ENCODE measurements at places on chromosomes 3 and 15.

DNA sequence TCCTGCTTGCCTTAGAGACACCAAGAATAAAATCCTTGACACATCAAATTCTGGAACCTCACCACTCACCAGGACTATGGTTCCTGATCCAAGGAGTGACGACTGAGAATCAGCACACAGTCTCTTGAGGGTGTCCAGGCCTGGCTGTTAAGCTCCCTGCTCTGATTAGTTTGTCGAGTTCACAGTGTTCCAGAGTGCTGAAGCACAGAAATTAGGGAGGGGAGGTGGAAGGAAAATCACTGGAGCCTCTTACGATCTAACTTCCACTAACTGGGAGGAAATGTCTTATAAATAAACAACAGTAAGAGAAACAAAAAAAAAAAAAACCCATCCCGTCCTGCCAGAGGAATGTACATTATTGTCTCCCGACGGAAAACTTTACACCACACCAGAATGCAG, 330.2 kb downstream of the TIGIT start:
- DNase-seq: no peak

GRCh38 chr3:64533617-64534317, 154.0 kb downstream of the ADAMTS9 start:
- DNase-seq: peak; percentile 3

DNA sequence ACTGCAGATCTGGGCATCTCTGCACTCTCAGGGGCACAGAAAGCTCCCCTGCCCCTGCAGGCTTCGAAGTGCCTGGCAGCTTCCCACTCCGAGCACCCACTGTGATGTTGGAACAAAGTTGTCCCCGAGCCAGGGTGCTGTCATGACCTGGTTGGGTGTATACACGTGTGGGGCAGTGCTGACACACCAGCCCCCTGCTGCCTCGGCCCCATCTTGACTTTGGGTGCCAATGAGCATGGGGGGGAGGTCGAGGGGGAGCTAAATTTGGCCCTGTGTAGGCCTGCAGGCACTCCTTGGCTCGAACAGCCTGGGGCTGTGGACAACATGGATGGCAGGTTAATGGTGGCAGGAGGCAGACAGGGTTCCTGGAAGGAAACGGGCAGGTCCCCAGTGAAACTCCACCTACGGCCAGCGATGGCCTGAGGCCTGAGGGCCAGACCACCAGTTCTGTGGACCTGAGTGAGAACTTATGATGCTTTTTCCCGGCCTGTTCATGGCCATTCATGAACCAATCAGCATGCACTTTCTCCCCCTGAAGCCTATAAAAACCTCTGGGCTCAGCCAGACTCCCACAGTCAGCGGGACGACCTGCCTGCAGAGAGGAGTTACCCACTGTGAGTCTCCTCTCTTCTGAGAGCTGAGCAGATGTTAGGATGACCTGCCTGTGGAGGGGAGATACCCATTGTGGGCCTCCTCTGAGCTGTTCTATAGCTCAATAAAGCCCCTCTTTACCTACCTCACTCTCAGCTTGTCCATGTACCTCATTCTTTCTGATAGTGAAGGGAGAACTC, 1029.1 kb upstream of the GBE1 start:
- DNase-seq: no peak

- no peak for DNase-seq
Measured at GRCh38 chr15:74958320-74958907, 1.8 kb upstream of the RPP25 start.

DNA sequence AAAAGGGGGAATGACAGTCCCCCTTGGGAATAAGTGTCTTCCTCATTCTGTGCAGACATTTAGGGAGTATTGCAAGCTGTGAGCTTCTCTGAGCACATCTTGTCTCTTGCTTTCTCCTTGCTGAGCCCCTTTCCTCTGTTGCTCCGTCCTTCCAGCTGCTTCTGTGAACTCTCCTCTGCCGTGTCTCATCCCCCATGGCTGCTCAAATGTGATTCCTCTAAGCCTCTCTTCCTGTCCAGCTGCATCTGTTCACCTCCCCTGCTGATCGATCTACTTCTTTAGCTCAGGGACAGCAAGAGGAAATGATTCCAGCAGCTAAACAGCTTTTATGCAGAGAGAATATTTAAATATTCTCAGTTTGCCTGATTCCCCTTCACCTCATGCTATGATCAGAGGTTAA, 328.0 kb upstream of the DNAJC19 start:
- no peak for DNase-seq

DNA sequence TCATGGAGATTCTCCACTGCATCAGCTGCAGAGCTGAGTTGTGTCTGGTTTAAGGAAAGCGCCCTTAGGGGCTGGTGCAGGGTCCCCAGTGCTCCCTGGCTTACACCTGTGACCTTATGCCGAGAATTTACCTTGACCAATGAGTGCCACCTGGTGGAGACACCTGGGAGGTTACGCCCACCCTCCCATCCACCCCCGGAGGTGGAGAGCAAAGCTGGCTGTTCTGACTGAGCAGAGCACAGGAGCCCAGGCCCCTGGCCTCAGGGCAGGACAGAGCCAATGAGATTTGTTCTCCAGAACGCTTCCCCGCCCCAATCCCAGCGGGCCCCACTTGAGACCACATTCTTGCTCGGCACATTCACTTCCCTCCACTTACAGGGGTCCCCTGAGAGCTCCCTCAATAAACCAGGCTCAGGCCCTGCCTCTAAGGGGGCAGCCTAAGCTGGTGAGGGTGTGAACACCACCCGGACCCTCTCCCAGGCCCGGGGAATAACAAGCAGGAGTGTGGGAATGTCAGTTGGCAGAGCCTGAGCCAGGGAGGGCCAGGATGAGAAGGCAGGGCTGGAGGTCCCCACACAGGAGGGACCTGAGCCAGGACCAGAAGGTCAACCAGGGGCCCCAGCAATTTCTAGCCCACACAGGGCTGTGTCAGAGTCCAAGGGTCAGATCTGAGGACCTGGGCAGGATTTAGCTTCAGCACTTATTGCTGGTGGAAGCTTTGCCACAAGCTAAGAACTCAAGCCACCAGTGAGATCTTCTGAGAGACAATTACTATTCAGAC, 117.1 kb downstream of the TPRA1 start:
- no peak for DNase-seq

- DNase-seq: no peak
Measured at GRCh38 chr15:91318931-91319330, 218.9 kb downstream of the SV2B start.
